AG04449 (cell line): ENCODE measurements at places on chromosomes 16 and 17.

DNA sequence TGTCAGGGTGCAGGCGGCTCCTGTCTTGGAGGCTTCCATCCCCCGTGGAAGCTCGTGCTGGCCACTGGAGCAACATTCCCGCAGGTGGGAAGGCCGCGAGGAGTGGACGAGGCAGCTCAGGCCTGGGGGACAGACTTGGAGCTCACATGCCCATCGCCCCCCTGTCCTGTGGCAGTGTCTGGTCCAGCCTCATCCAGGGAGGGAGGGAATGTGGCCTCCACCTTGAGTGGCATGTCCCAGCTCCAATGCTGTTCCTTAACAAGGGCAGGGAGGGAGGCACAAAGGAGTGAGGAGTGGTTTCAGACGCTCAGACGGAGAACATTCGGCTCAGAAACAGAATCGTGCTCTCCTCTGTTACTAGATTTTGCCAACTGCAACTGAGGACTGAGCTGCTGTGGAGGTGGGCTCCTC lies 159.4 kb upstream of the CHMP6 start:
- no peak for DNase-seq

DNA sequence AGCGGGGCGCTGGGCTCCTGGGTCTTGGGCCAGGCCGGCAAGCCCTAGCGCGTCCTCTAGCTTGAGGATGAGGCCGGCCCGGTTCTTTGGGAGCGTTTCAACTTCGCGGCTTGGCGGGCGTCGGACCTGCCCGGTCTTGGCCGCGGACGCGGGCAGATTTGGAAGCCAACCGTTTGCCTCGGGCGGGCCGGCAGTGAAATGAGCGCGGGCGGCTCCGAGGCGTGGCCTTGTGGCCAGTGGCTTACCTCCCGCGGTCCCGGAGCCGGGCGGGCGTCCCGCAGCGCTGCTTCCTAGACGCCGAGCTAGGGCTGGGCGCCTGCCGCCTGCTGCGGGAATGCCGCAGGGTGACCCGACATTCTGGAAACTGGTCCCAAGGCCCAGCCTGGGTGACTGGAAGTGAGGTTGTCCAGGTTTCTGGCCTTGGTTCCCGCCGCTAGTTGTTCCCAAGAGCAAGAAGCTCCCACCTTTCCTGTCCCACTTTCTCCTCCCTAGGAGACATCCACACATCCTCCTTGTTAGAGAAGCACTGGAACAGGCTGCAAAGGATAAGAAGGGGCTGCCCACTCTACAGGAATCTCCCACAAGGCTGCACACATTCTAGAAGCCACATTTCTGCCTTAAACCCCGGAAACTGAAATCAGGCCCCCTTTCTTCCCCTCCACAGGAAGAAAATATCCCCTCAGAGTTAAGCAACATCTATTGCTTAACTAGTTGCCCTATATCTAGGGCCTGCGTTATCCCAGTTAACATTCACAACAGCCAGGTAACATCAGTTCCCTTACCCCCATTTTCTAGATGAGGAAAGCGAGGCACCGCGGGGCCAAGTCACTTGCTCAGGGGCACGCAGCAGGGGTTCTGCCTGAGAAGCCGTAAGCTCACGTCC lies 4.5 kb upstream of the CBX8 start:
- no peak for DNase-seq

GRCh38 chr17:20284570-20285295 lies 182.6 kb downstream of the LGALS9B start:
- DNase-seq: no peak

- DNase-seq: no peak
Observed at GRCh38 chr17:81416612-81417011, 21.4 kb downstream of the BAHCC1 start.

- DNase-seq: no peak
Observed at GRCh38 chr17:76063875-76064546, 8.3 kb downstream of the SRP68 start.

GRCh38 chr17:75737133-75737962 lies 16.1 kb downstream of the ITGB4 start:
- DNase-seq: no peak

GRCh38 chr16:85653290-85653891 lies 35.4 kb downstream of the GINS2 start:
- no peak for DNase-seq

DNA sequence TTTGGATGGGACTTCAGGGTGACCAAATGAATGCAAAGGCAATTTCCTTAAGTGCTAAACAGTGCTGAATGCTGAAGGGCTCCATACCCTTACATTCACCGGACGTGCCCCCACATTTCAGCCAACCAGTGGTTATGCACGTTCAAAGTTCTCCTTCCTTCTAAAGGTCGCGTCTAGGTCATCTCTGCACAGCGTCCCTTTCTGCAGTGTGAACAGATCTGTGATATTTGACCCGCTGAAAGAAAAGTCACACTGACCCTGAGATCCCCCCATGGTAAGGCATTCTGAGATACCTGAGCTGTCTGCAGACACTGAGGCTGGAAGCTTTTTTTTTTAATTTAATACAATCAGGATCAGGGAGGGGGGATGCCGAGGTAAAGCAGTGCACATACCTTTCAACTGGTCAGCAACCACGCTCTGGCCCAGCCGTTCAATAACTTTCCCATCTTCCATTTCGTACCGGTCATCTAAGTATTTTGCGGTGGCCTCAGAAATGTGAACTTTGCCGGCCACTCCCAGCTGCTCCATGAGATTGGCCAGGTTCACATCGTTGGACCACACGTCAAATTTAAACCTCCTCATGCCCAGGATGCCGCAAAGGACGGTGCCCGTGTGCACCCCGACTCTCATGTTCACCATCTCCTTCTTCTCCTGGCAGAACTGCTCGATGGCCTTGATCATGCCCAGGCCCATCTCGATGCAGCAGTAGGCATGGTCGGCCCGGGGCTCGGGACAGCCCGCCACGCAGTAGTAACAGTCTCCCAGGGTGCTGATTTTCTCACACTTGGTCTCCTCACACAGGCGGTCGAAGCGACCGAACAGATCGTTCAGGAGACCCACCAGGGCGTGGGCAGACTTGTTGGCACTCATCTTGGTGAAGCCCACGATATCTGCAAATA lies 2.6 kb downstream of the ADCY9 start:
- no peak for DNase-seq

DNA sequence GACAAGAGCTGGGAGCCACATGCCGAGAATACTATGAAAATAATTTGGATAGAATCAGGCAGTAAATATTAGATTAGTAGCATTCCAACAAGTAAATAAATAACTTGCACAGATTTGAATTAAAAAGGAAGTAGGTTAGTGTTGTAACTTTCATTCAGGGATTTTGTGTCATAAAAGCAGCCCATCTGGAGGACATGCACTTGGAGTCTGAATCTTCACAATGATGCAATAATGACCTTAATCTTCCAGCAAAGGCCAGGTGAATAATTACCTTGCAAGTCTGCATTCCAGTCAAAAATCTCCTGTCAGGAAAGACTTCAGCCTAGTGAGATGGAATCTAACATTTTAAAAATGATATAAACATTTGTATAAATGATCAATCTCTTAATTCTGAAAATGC lies 518.1 kb downstream of the KCNJ2 start:
- DNase-seq: no peak
